Epithelial cell of alveolus of lung (primary cell): ENCODE measurements at places on chromosomes 2 and 18. TPM values are rescaled to one million over a fixed set of nuclear protein-coding genes. Genes with fewer than 3 reads are reported as not detected.

CREG2 gene
- total RNA-seq = 0.91 TPM in 1 of 2 replicates, not detected in the other

GPR45 gene
- total RNA-seq = not detected in 2 replicates

NRP2 gene
- total RNA-seq = 35.7 and 51.8 TPM in 2 replicates

KYNU gene
- total RNA-seq = 4.4 and 25.7 TPM in 2 replicates

TMEM131 gene
- total RNA-seq = 14.2 and 20.4 TPM in 2 replicates

FEV gene
- total RNA-seq = not detected in 2 replicates

CFC1 gene
- not detected in 2 replicates for total RNA-seq

HRH4 gene
- total RNA-seq = not detected in 2 replicates

REG3G gene
- not detected in 2 replicates for total RNA-seq
